ENCODE measurements at places on chromosomes 3 and 15. TPM values are rescaled to one million over a fixed set of nuclear protein-coding genes. Genes with fewer than 3 reads are reported as not detected.

The GOLGA6A gene
- total RNA-seq: not detected

The PSTPIP1 gene
- not detected for total RNA-seq

The ROBO2 gene
- total RNA-seq: 32.3 TPM

The FBN1 gene
- total RNA-seq: 3.2 TPM

The ZNF385D gene
- not detected for total RNA-seq

The SLC41A3 gene
- total RNA-seq: 37.9 TPM

The KPNA4 gene
- 29.8 TPM for total RNA-seq

The PRR23B gene
- total RNA-seq: not detected

- DNase-seq: no peak
Measured at GRCh38 chr15:67021455-67021854, 43.9 kb upstream of the SMAD3 start.

DNA sequence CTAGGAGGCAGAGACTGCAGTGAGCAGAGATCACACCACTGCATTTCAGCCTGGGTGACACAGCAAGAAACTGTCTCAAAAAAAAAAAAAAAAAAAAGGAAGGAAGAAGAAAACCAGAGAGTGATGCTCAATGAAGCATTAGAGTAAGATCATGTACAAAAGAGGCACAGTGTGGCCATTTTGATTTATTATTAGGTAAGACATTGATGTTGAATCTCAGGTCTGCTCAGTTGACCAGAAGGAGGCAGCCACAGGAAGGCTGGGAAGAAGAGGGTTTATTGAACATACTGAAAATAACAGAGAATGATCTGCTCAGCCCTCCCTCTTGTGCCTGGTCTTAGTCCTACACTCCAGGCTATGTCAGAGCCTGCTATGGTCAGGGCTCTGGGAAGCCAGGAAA, 15.6 kb downstream of the LRRK1 start:
- peak; percentile 38 for DNase-seq

DNA sequence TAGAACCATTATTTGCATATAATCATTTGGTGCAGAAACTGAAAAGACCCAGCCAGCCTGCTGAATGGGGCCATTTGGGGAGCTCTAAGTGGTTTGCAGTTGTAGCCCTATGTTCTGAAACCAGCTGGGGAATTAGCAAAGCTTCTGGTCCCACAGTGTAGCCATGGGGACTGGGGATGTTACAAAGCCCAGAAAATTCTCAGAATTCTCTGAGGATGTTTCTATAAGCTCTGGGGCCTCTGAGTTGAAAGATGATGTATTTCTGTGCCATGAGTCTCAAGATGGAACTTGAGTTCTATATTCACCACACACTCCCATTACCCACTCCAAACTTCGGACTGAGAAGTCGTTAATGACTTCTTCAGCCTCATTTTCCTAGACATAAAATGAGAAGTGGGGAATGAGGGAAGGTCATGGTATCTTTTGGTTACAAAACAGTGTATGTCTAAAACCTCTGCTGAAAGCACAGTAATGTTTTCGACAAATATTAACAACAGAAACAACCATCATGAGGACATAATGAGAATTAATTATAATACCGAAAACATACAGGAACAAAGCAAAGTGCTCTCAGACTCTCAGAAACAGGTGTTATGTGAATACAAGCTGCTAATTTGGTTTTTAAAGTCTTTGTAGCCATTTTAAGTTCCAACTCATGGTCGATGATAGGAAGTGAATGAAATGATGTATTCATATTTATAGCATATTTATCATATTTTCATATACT, 89.4 kb downstream of the RFTN1 start:
- DNase-seq: no peak

- peak; percentile 96 for DNase-seq
Measured at GRCh38 chr15:80832686-80833085, 53.5 kb downstream of the CEMIP start.

- DNase-seq: no peak
Measured at GRCh38 chr15:85828874-85829273, 34.1 kb upstream of the KLHL25 start.

- no peak for DNase-seq
Measured at GRCh38 chr15:91380114-91380513, 280.1 kb downstream of the SV2B start.

DNA sequence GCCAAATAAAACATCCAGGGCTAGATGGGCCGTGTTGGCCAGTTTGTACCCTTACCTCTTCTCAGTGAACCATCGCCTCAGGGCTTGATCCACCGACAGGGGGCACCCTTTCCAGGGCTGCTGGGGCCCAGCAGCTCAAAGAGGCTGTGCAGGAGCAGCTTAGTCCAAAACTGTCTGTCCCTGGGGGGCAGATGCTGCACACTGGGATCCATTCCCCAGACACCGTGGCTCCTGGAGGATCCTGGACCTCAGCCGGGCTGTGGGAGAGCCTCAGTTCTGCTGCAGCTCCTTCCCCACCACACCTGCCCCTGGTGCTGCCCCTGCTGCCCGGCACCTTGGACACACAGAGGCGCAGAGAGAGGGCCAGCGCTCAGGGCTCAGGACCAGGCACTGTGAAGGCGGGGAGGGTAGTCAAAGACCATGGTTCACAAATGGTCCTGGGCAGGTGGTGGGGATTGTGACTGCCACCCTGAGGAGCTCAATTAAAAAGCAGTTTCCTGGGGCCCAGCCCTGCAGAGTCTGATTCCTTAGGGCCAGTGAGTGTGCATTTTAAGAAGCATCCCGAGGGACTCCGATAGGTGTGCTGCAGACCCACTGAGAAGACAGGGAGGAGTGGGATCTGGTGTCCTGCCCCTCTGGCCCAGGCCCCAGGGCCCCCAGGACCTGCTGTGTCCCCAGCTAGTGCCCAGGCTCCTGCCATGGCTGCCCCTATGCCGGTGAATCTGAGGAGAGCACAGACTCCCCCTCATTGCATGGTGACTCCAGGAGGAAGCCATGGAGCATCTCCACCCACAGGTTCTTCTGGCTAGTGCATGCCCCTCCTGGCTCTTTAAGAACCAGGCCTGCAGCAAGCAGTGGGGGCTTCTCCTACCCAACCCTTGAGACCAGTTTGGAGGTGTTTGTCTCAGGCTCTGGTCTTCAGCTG, 86.5 kb upstream of the PRR20G start:
- DNase-seq: peak; percentile 59

DNA sequence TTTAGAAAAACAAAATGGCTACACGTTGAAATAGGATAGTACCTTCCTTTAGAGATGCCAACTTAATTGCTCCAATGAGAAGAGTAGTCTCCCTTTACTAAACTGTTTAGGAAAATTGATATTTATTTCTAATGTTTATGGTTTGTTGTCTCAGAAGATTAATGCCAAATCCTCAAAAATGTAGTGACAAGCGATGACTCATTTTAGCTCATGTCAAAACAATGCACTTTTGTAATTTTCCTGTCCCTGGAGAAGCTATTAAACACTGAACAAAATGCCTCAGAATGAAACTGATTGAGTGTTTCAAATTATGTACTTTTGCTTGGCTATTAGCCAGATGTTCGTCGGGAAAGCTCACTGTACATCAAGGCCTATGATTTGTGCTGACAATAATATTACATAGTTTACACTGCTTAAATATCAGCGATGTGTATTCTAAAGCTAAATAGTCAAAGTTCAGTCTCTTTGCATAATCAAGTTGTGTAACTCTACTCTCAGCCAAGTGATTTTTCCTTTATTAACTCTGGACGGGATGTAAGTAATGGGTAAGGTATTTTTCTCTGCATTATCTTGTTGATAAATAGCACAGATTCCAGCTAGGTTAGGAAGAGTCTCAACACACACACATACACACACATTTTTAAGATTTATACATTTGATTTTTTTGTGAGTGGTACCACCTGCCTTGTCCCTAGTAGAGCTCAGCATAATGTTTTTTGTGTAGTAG, 83.7 kb downstream of the CMSS1 start:
- peak; percentile 70 for DNase-seq

GRCh38 chr3:58434990-58435389, 1.4 kb upstream of the PDHB start:
- DNase-seq: peak; percentile 21

GRCh38 chr3:98003306-98003969, 31.2 kb upstream of the RIOX2 start:
- no peak for DNase-seq

GRCh38 chr3:159948429-159949144, 40.0 kb upstream of the IL12A start:
- DNase-seq: no peak

- DNase-seq: no peak
Measured at GRCh38 chr3:106423321-106424225, 554.8 kb upstream of the CBLB start.

DNA sequence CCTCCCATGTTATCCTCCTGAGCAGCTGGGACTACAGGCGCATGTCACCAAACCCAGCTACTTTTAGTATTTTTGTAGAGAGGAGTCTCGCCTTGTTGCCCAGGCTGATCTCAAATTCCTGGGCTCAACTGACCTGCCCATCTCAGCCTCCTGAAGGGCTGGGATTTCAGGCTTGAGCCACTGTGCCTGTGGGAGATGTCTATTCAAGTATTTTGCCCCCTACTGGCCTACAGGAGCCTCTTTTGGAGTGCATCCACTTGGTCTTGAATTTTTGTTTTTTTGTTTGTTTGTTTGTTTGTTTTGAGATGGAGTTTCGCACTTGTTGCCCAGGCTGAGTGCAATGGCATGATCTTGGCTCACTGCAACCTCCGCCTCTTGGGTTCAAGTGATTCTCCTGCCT, 3.2 kb upstream of the DHX30 start:
- peak; percentile 61 for DNase-seq

DNA sequence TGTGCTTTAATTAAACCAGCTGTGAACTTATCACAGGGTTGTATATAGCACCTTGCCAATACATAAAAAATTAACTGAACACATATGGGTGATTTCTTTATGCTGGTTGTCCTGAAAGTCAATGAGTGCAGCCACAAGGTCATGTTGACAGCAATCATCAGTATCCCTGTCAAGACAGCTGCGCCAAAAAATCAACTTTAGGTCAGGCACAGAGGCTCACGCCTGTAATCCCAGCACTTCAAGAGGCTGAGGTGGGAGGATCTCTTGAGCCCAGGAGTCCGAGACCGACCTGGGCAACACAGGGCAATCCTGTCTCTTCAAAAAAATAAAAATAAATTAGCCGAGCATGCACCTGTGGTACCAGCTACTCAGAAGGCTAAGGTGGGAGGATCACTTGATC, 707.3 kb downstream of the SI start:
- DNase-seq: no peak

GRCh38 chr15:62957130-62957529, 85.4 kb upstream of the TPM1 start:
- no peak for DNase-seq

GRCh38 chr3:43770426-43771103, 79.8 kb downstream of the ABHD5 start:
- no peak for DNase-seq
